Ascending aorta (tissue), 2 donors: ENCODE measurements at places on chromosomes 5 and 9.

GRCh38 chr9:115665519-115665918 lies 488.1 kb upstream of the PAPPA start:
- no peak for DNase-seq

- no peak for DNase-seq
Observed at GRCh38 chr5:151086192-151086869, 5.5 kb upstream of the TNIP1 start.

DNA sequence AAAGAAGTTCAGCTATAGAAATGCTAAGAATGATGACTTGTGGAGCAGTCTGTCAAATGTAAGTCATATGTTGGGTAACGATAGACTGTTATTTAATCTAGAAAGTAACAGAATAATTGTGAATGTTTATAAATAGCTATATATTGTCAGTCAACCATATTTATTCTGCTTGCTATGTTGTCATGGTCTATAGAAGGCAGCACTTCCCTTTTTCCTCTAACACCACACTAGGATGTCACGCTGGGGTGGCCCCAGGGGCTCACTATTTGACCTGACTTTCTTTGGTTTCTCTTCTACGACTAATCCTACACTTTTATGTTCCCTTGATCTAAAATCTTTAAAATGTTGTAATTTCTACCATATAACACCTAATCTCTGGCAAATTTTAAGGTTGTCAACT lies 20.5 kb downstream of the ERAP2 start:
- DNase-seq, result no peak

GRCh38 chr5:106880656-106881055 lies 790.1 kb downstream of the EFNA5 start:
- DNase-seq, result no peak

DNA sequence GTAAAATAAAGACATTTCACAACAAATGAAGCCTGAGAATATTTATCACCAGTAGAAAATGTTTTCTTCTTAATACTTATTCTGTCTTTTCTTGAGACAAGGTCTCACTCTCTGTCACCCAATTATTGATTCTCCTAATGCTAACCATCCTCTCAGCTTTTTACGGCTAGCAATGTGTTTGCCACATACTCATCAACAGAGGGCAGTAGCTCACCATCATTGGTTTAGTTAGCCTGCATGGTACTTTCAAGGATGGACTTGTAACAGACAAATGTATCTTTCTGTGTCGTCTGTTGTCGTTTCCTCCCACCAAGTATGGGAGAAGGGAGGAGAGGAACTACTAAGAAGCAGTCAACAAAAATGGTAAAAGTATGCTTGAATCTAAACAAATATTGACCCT lies 5.9 kb upstream of the ACO1 start:
- no peak for DNase-seq

DNA sequence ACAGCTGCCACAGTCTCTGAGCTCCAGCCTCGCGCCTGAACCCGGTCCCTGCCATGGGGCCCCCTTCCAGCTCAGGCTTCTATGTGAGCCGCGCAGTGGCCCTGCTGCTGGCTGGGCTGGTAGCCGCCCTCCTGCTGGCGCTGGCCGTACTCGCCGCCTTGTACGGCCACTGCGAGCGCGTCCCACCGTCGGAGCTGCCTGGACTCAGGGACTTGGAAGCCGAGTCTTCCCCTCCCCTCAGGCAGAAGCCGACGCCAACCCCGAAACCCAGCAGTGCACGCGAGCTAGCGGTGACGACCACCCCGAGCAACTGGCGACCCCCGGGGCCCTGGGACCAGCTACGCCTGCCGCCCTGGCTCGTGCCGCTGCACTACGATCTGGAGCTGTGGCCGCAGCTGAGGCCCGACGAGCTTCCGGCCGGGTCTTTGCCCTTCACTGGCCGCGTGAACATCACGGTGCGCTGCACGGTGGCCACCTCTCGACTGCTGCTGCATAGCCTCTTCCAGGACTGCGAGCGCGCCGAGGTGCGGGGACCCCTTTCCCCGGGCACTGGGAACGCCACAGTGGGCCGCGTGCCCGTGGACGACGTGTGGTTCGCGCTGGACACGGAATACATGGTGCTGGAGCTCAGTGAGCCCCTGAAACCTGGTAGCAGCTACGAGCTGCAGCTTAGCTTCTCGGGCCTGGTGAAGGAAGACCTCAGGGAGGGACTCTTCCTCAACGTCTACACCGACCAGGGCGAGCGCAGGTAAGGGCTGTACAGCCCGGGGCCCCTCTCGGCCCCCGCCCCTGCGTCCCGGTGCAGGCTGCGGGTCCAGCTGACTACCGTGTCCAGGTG lies 509 bp downstream of the LVRN start:
- DNase-seq, result peak; percentile 71

DNA sequence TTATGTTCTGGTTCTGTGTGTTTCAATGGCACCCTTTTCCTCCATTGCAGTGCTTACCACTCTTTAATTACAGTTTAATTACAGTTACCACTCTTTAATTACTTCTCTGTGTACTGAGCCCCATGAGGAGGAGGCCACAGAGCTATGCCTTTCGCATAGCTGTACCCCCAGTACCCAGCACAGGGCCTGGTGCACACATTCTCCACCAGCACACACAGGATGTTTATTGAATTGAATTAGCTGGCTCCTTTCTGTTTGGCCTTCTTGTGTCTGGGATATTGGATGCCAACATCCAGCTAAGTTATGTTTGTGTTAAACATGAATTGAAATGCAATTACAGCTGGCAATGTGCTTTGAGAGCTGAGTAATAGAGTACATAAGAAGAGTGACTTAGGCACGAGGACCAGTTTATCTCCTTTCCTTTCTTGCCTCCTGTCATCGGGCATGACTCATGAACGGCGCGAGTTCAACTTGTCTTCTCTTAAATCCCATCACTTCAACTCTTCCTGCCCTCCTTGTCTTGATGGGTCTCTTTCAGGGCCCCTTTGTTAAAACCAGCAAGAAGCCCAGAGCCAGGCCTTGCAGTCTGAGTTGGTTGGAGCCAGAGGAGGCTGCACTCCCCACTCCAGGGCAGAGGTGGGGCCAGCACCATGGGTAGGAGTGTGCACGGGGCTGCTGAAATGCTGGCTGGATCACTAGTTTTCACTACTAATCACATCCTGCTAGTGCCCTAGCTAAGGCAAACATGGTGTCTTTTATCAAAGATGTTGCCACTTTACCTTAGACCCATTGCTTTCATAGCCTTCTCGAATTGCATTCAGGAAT lies 37.4 kb downstream of the MVB12B start:
- DNase-seq, result no peak

DNA sequence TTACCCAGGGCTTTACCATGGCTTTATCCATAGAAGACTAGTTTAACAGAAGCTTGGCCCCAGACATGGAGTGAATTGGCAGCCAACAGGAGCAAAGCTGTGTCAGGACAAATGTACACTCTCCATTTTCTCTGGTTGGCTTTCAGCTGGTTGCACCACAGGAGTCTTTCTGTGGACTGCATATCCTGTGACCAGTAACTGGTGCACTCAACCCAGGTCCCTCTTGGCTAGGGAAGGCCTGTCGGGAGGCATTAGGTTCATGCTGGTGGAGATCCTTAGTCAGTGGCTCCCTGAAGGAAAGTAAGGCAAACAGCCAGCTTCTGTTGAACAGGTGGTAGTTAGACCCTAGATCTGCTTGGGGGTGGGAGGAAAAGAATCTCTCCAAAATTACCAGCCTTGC lies 146.9 kb upstream of the TLX3 start:
- no peak for DNase-seq

DNA sequence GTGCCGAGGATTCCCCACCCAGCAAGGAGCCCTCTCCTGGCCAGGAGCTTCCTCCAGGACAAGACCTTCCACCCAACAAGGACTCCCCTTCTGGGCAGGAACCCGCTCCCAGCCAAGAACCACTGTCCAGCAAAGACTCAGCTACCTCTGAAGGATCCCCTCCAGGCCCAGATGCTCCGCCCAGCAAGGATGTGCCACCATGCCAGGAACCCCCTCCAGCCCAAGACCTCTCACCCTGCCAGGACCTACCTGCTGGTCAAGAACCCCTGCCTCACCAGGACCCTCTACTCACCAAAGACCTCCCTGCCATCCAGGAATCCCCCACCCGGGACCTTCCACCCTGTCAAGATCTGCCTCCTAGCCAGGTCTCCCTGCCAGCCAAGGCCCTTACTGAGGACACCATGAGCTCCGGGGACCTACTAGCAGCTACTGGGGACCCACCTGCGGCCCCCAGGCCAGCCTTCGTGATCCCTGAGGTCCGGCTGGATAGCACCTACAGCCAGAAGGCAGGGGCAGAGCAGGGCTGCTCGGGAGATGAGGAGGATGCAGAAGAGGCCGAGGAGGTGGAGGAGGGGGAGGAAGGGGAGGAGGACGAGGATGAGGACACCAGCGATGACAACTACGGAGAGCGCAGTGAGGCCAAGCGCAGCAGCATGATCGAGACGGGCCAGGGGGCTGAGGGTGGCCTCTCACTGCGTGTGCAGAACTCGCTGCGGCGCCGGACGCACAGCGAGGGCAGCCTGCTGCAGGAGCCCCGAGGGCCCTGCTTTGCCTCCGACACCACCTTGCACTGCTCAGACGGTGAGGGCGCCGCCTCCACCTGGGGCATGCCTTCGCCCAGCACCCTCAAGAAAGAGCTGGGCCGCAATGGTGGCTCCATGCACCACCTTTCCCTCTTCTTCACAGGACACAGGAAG lies 120.2 kb downstream of the RGS3 start:
- no peak for DNase-seq

DNA sequence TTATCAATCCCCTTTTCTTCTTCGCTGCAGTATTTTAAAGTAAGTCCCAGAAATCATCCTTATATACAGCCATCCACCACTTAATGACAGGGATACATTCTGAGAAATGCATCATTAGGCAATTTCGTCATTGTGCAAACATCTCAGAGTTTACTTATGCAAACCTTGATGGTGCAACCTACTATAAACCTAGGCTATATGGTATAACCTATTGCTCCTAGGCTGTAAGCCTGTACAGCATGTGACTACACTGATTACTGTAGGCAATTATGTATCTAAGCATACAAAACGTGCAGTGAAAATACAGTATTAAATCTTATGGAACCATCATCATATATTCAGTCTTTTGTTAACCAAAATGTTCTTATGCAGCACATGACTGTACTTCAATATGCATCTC lies 36.8 kb downstream of the SAXO1 start:
- no peak for DNase-seq

GRCh38 chr9:109072133-109072692 lies 47.5 kb downstream of the TMEM245 start:
- DNase-seq, result no peak

- DNase-seq, result no peak
Observed at GRCh38 chr5:4981608-4982007, 158.5 kb upstream of the ADAMTS16 start.

DNA sequence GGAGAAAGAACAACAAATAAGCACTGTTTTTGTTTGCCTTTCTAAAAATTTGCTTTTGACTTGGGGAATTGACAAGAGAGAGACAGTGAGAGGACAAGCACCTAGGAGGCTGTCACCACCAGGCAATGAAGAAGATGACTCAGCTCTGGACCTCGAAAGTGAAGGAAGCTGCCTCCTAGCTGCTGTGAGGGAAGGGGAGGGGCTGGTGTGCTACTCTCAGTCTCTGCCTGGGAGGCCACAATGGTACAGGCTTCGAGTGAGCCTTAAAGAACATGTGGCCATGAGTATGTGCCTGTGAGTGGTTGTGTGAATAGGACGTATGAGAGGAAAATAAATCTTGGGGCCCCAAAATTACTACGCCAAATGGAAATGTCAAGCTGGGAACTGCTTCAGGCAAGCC lies 7.1 kb upstream of the PLK2 start:
- DNase-seq, result no peak

DNA sequence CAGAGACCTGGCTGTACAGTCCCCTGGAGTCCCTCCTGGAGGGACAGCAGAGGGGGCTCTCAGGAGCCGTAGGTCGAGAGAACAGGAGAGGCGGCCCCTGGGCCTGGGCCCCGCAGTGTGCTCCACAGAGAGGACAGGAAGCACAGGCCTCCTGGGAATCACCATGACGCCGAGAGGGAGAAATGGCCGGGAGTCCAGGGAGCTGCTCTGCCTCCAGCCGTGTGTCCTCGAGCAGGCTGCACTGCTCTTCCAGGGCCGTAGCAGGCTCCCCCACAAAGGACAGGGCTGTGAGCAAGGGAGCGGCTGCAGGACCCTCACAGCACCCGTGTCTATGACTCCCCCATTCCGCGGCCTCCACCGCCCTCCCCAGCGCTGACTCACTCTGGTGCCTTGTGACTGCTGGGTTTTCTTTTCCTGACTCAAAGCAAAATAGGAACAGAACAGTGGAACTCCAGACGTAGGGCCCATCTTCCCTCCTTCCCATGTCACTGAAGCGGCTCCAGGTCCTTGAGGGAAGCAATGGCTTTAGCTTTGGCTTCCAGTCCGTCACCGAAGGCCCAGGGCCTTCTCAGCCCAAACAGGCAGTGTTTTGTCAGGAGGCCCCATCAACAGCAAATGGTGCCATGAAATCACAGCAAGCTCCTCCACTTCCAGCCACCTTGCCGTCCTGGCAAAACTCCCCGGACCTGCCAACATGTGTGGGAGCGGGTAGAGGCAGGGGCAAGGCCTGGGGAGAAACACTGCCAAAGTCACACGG lies 114.2 kb downstream of the LHFPL2 start:
- DNase-seq, result peak; percentile 93

DNA sequence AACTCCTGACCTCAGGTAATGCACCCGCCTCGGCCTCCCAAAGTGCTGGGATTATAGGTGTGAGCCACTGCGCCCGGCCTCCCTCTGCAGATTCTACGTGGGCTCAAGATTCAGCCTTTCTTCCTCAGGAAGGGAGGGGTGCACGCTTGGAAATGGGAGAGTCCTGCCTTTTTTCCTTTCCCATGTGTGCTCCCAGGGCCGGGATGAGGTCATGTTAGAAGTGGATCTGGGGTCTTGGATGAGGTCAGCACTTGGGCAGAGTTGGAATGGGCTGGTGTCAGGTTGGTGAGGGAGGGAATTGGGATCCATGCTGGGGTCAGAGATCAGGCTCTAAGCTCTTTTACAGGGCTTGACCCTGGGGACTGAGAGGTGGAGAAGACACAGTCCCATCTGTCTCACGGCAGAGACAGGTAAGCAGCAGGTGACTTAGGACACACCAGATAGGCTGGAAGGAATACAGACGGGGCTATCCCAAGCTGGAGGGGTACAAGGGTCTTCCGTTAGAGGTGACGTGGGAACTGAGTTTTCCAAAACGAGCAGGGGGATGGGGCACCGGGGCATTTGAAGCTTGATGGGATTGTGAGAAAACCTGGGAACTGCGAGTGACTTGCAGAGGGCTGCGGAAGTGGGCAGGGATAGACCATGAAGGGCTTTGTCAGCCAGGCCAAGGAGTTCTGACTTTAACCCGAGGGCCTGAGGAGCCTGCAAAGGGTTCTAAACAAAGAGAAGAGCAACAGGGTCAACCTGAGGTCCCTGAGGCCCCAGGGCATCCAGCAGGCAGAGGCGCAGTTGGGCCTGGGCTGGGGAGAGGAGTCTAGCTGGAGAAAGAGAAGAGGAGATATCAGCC lies 1.8 kb upstream of the AQP7 start:
- DNase-seq, result no peak

DNA sequence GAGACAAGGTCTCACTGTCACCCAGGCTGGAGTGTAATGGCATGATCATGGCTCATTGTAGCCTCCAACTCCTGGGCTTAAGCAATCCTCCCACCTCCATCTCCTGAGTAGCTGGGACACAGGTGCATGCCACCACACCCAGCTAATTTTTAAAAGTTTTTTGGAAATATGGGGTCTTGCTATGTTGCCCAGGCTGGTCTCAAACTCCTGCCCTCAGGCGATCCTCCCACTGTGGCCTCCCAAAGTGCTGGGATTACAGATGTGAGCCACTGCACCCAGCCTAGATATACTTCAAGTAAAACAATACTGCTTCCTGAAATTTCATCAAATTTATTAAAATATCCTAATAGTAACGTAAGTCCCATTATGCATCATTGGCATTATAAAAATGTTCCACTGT lies 33.4 kb downstream of the STARD4 start:
- DNase-seq, result no peak
